ENCODE measurements at places on chromosomes 6 and 20.
A peak's percentile ranks its signal among the peaks of the same experiment; 100 is the strongest.

GRCh38 chr6:96923400-96923799 is 1.1 kb upstream of the KLHL32 start:
- no peak for DNase-seq

- DNase-seq = no peak
These were observed 19.4 kb upstream of the MAN1A1 start for GRCh38 chr6:119368921-119369320.

DNA sequence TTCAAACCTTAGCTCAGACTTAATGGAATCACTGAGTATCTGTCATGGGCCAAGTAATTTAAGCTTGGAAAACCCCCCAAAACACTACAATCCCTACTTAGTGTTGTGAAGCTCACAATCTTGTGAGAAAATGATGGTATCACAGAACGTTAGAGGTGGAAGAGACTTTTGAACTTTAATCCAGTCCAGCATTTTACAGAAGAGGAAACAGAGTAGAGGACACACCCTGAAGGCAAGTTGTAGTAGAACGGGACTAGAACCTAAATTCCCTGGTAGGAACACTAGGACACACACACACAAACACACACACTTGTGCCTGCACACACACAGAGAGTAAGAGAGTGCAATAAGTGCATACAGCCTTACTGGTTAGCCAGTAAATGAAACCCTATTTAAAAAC is 50.2 kb upstream of the CAP2 start:
- DNase-seq = no peak

GRCh38 chr6:12528136-12528535 is 188.4 kb upstream of the PHACTR1 start:
- no peak for DNase-seq

GRCh38 chr6:144115219-144115618 is 19.8 kb upstream of the SF3B5 start:
- no peak for DNase-seq

DNA sequence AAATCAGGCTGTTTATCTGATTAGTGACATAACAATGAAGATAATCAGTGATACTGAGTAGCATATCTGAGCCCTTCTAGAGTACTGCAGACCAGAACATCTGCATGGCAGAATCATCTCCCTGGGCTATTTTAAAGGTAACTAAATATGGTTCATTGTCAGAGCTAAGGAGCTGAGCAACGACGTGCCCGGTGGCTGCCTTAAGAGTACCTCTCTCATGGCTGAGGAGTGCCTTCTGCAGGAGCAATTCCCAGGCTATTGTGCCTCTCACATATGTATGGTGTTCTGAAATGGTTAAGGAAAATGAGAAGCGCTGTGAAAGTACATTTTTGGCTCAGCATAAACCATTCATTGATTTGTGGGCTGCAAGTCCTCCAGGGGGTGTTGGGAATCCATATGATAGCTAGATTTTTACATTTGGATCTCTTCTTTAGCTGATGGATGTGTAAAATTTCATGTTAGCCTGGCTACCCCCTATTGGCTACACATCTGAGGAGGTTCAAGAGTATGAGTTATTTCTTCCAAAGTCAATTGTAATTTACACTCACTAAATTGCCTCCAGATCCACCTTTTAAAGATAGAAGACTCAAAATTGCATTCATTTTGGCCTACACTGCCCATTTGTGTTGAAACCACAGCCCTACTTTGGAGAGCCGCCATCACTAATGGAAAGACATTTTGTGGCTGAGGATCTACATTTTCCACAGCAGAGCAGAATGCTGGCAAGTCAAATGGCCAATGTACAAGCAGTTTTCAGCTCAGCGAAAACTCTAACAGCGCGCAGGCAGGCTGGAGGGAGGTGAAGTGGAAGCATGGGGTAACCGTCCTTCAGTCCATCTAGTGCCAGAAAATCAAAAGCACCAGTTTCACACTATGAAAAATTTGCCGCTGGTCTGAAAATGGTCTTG is 198.0 kb downstream of the SIM1 start:
- no peak for DNase-seq

GRCh38 chr6:30073489-30074235 is 1.9 kb downstream of the RNF39 start:
- DNase-seq = no peak

- DNase-seq = no peak
These were observed 16.3 kb upstream of the ENPP1 start for GRCh38 chr6:131791476-131791875.

DNA sequence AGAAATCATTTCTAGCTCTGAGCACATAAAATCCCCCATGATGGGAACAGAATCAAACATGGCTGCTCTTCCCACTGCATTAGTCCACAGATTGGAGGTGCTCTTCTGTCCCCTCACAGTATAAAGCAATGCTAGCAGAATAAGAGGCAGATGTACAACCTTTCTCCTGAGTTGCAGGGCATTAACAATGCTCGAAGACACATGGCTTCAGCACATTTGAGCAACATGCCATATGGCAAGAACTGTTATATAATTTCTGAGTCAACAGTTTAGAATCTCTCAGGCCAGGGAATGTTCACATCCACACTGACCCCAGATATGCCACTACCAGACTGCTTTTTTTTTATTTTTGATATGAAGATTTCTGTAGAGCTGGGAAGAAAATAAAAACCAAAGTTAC is 119.6 kb downstream of the KIF13A start:
- DNase-seq = no peak

DNA sequence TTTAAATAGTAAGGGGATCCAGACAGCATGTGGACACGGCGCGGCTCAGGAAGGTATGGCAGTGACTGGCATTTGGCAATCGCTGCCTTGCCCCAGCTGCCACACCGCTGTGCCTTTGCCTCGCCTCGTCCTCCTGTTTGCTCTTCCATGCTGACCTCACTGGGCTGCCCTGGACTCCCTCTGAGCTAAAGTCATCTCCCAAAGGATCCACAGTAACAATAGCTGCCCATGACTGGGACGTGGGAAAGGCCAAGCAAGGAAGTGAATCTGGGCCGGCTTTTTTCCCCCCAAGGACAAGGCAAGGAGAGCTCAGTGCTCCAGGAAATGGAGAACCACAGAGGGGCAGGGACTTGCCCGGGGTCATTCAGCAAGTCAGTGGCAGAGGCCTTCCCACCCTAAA is 48.1 kb downstream of the JPH2 start:
- DNase-seq = no peak

GRCh38 chr6:134309983-134310605 is 7.8 kb downstream of the SGK1 start:
- no peak for DNase-seq

GRCh38 chr6:133704371-133704770 is 184.5 kb upstream of the TCF21 start:
- DNase-seq = no peak

DNA sequence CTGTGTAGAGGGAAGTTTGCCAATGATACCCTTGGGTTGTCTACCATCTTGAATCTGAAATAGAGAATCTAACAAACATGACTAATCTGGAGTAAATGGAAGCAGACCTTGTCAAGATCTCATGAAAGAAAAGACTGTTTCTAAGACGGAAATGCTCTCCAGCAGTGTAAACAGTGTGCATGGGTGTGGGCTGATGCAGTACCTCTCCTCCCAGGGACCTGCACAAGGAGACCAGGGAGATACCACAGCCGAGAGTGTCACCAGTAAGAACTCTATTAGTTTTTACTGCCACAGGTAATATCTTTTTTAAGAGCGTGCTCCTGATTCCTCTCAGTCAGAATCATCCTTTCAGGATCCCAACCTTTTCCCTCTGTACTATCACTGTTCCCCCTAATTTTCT is 513.3 kb upstream of the SOX4 start:
- DNase-seq = no peak

DNA sequence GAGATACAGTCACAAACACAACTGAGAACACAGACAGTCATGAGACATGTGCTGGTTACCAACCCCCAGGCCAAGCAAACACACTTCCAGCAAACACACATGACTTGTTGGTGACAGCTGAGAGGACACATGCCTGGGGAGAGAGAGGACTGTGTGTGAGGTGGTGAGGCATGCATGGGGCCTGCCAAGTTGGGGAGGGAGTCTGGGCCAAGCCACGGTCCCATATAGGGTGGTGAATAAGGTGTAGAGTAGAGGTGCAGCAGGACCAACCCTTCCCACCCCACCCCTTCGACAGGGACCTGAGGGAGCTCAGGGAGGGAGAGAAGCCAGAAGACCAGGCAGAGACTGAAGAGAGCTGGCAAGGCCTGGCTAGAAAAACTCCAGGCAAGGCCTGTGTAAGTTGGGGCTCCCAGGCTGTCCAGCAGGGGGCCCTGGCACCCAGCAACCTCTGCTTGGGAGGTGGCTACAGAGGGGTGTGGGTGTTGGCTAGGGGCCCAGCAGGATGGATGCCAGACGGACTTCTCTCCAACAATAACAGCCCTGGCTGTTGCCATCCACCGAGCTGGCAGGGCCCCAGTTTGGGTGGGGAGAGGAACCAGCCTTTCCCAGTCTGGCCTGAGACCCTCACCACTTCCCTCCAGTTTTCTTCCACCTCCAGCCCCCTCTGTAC is 2.0 kb upstream of the SLC29A1 start:
- DNase-seq = peak; percentile 74

DNA sequence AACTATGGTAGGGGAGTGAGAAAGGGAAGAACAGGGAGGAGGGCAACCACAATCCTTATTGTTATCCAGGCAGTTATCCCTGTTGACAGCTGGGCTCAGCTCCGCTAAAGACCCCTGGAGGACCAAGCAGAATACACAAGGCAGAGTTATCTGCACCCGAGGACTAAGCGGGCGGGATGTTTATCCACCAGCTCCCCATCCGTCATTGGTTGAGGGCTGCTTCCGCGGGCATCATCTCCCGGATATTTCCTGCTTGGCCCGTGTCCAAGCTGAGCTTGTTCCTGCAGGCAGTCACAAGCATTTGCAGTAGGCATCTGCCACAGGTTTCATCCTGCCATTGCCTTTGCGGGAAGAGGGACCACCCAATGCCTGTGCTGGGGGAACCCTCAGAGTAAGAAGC is 102.1 kb downstream of the DLGAP4 start:
- DNase-seq = no peak

DNA sequence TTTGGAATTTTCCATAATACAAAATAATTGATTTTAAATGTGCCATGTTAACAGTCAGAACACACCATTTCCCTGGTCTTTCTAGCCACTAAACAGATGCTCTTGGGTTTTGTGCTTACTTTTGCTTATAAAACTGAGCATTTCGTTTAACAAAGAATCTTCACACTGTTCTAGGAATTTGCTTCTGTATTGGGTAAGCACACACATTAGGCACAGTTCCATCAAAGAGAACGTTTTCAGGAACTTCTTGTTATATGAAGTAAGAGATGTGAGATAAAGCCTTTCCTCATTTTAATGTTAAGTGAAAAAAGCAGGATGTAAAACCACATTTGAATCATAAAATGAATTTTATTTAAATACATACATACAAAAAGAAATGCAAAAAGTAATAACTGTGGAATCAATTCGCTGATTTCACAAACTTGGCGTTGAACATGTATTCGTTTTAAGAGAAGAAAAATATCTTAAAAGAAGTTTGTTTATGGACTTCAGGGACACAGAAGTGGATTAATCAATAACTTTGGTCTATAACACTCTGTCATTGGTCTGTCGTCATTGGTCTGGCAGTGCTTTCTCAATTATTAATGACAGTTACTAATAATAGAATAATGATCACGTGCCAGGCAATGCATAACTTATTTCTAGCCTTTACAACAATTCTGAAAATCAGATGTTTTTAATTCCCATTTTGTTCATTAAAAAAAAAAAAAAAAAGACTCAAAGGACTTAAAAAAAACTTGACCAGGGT is 199.9 kb upstream of the PRDM1 start:
- DNase-seq = no peak

GRCh38 chr20:9359561-9360308 is 154.7 kb upstream of the LAMP5 start:
- DNase-seq = no peak

GRCh38 chr6:79468116-79468515 is 69.1 kb downstream of the LCA5 start:
- no peak for DNase-seq

GRCh38 chr6:7970616-7971015 is 60.0 kb upstream of the TXNDC5 start:
- no peak for DNase-seq

GRCh38 chr20:15267935-15268334 is 930.5 kb upstream of the FLRT3 start:
- no peak for DNase-seq

DNA sequence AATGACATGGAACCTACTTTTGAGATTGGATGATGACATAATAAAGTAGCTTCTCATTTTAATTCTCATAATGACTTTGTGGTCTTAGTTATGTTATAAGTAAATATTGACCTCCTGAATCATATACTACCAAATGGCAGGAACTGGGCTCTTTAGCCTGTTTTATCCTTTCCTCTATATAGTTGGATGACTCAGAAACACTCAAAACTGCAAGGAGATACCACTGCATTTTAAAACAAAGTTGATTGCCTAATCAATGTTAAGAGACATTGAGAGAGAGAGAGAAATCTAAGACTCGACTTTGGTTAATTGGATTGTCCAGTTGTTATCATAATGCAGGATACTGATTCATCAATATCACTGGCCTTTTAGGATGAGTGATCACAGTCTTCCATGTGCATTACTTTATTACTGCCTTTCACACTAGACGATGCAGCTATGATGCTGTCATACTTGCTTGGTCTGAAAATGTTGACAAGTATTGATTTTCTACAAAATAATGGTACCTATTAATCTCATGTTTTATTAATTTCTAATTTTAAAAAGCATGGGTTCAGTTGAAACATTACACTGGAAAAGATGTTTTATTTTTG is 320.0 kb downstream of the NKAIN2 start:
- DNase-seq = no peak

DNA sequence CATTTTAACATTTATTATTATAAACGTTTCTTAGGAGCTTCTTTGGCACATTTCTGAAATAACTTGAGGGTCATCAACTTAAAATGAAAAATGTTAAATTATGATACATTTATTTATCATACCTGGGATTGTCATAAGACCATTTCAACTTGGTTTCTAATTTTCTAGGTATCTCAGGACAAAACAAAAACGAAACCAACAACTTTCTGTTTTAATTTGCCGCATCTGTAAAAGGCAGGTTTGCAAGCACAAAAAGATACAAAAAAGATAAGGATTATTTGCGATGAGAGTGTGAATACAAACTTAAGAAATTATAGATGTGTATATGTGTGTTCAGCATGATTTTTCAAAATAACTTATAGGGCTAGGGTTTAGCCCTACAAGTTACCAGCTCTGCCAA is 395.0 kb upstream of the RUNX2 start:
- DNase-seq = no peak

DNA sequence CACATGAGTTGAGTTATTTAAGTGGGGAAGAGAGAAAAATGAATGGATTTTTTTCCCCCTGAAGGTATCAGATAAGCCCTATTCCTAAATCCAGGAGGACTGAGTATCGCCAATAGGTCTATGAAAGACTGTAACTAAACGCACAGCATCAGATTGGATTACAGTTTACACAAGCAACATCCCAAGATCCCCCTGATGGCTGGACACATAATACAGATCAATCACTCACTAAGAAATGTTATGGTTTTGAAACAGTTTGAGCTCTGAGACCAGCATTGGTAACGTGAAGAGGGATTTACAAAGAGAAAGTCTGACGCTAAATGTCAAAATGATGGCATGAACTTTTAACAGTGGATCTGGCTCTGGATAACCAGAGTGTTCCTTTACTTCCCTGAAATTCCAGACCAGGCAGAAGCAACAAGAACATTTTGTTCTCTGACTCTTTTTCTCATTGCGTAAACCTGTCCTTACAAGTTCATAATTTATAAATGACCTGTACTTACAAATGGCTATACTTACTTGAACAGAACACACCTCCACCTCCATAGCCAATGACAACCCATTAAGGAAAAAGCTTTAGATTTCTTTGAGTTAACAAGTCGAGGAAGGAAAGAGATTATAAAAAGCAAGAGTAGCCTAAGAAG is 131.8 kb upstream of the BEND3 start:
- DNase-seq = no peak

Measured in stimulated activated CD4-positive, alpha-beta T cell treated with anti-CD3 and anti-CD28 coated beads, Interleukin-2, amount 100 ng/mL, for 24 hours (primary cell).